Natural killer cell (primary cell): ENCODE measurements at places on chromosomes 5 and 9.
A peak's percentile ranks its signal among the peaks of the same experiment; 100 is the strongest.

GRCh38 chr5:124040799-124041198 is 528.8 kb downstream of the CSNK1G3 start:
- H3K27ac ChIP-seq, result no peak overlapping the region
- no peak for DNase-seq
- no peaks in the 10 kb centered on the region for H3K4me1 ChIP-seq
- no peaks in the 10 kb centered on the region for H3K27me3 ChIP-seq
- no peak overlapping the region for H3K4me3 ChIP-seq

GRCh38 chr5:137566780-137567179 is 67.7 kb upstream of the SPOCK1 start:
- no peaks in the 10 kb centered on the region for H3K27me3 ChIP-seq
- H3K4me3 ChIP-seq, result no peak overlapping the region
- H3K36me3 ChIP-seq, result no peaks in the 10 kb centered on the region

- no peaks in the 10 kb centered on the region for H3K27me3 ChIP-seq
- no peak for DNase-seq
- H3K4me1 ChIP-seq, result no peaks in the 10 kb centered on the region
- H3K36me3 ChIP-seq, result peaks cover 59% of the 10 kb centered on the region
- no peak overlapping the region for H3K27ac ChIP-seq
These were observed 138.7 kb downstream of the RAPGEF6 start for GRCh38 chr5:131496400-131496713.

DNA sequence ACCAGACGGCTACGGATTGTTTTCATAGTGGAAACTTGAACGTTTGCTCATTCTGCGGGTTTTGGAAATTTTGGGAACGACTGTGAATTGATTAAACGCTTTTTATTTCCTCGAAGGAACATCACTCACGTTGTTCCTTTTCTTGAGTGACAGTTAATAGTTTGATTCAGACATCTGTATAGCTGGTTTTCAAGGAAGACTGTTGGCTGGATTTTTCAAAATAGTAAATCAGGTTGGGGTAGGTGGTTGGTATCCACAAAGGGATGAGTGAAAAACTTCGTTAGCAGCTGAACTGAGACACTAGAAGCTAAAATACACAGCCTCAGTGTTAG is 1.1 kb downstream of the TGFBR1 start:
- H3K27ac ChIP-seq, result peak overlapping the region; percentile 77
- peaks cover 5% of the 10 kb centered on the region for H3K36me3 ChIP-seq
- no peaks in the 10 kb centered on the region for H3K27me3 ChIP-seq
- peaks cover 27% of the 10 kb centered on the region for H3K4me1 ChIP-seq

DNA sequence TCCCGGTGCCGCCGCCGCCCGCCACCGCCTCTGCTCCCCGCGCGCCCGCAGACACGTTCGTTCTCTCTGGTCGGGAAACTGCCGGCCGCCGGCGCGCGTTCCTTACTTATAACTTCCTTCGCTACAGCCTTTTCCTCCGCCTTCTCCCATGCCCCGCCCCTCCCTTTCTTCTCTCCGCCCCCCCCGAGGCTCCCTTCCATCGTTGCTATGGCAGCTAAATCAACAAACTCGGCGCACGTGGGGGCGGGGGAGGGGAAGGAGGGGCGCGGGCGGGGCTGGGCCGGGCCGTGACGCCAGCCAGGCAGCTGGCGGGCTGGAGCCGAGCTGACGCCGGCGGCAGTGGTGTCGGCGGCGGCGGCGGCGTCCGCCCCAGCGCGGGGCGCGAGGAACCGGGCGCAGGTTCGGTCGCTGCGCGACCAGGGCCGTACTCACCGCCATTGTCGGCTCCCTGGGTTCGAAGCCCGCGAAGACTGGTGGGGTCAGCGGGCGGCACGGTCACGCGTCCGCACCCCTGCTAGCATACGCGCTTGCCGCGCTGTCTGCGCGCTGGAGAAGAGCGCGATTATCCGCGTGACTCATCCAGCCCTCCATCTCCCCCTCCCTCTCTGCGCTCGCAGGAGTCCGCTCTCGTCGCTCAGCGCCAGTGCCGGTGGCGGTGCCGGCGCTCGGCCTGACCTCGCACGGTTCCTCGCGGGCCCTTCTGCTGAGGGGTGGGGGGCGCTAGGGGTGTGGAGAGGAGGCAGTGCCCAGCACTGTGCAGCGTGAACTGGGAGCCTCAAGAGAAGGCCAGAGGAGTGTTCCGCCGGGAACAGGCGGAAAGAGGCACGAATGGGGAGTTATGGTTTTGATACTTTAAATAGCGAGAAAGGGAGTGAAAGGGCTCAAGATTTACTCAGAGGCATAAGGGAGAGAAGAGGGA is at the start of gene KLF4:
Gene KLF4 (minus strand): TSS at position 83 of the 919 bp plus-strand sequence. CDS start 597 bp downstream, outside the sequence.
- peak; percentile 63 for DNase-seq
- peaks cover 33% of the 10 kb centered on the region for H3K4me1 ChIP-seq

DNA sequence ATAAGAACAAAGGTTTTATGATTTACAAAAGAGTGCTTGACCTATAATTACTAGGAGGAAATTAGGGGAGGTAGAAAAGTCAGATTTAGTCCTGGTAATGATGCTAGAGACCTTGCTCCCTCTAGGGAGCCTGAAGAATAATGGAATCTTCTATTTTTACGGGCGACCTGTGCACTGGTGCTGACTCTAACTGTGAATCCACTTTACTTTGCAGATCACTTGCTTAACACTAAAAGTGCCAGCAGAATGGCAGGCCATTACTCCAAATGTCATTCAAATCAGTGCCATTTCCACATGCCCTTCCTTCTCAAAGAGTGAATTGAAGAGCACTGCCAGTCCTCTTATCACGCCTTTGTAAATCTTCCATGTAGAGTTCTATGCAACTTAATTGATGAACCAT is 359.4 kb upstream of the ARRDC3 start:
- H3K4me3 ChIP-seq, result no peak overlapping the region
- H3K27me3 ChIP-seq, result no peaks in the 10 kb centered on the region
- no peak for DNase-seq
- H3K4me1 ChIP-seq, result no peaks in the 10 kb centered on the region
- H3K36me3 ChIP-seq, result no peaks in the 10 kb centered on the region
- no peak overlapping the region for H3K27ac ChIP-seq

DNA sequence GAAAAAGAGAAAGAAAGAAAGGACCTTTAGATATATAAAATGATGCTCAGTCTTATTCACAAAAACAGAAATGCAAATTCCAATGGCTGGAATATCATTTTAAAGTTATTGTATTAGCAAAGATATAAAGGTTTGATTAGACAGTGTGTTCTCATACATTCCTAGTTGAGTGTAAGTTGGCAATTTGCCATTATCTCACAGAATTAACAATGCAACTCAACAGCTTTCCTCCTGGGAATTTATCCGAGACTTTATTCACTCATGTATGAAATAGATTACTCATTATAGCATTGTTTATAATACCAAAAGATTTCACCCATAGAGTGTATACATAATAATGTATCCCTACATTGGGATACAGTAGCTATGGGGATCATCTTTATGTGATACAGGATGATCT is 27.1 kb upstream of the MLLT3 start:
- no peak for DNase-seq
- no peaks in the 10 kb centered on the region for H3K36me3 ChIP-seq
- H3K4me3 ChIP-seq, result no peak overlapping the region
- no peaks in the 10 kb centered on the region for H3K4me1 ChIP-seq
- no peak overlapping the region for H3K27ac ChIP-seq

DNA sequence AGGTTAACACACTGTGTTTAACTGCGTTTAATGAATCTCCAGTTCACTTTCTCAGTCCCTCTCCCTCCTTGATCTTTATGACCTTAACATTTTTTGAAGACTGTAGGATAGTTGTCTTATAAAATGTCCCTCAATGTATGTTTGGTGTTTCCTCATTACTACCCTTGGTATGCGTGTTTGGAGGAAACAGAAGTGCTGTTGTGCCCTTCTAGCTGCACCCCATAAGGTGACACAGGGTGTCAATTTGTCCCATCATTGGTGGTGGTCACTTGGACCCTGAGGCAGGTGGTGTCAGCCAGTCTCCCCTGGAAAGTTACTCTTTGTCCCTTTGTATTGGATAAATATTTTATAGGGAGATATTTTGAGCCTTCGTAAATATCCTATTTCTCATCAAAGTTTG is 52.3 kb downstream of the RAD23B start:
- H3K27me3 ChIP-seq, result no peaks in the 10 kb centered on the region
- peaks cover 36% of the 10 kb centered on the region for H3K36me3 ChIP-seq
- no peaks in the 10 kb centered on the region for H3K4me1 ChIP-seq
- DNase-seq, result no peak
- H3K27ac ChIP-seq, result no peak overlapping the region
- H3K4me3 ChIP-seq, result no peak overlapping the region

GRCh38 chr9:19030899-19031298 is 2.1 kb downstream of the SAXO1 start:
- no peaks in the 10 kb centered on the region for H3K4me1 ChIP-seq
- no peak overlapping the region for H3K4me3 ChIP-seq
- no peaks in the 10 kb centered on the region for H3K27me3 ChIP-seq
- H3K36me3 ChIP-seq, result no peaks in the 10 kb centered on the region
- no peak for DNase-seq

DNA sequence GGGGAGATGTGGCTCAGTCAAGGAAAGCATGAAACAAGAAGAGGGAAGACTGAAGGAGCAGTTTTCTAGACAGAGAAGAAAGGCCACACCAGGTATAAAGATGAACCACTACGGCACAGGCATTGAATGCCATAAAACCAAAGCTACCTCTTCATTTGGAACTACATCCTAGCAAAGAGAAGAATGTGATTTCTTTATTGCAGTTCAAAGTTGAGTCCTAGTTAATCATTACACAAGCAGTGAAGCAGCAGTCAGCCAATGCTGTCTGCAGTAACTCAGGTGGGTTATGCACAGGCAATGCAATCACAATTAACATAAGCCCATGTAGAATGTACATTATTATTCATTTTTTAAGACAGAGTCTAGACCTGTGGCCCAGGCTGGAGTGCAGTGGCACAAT is 21.7 kb upstream of the PCAT7 start:
- no peak overlapping the region for H3K4me3 ChIP-seq
- H3K27me3 ChIP-seq, result no peaks in the 10 kb centered on the region
- H3K36me3 ChIP-seq, result no peaks in the 10 kb centered on the region
- H3K27ac ChIP-seq, result no peak overlapping the region

DNA sequence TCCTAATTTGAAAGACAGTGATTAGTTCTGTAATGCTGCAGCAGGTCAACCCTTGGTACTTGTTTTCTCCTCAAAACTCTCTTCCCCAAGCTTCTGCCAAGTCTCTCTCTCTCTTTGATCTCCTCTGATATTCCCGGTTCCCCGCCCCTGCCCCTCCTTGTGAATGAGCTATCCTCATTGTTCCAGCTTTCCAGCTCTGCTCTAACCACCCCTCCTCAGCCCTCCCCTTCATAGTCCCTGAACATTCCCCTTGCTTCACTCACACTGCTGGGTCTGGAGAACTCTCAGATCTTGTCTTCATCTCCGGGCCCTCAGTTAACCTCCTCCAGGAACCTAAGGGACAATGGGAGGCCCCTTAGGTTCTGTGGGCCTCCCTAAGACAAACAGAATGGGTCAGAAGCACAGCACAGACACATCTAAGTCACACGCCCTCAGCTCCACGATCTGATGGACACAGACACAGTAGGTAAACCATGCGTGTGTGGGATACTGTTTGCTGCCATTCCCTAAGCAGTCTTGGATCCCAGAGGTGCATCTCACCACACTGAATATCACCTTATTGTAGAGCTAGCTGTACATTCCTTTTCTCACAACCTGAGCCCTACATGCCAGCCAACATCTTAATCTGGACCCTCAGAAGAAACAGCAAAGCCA is 17.4 kb upstream of the LARP1 start:
- no peak overlapping the region for H3K4me3 ChIP-seq
- DNase-seq, result no peak
- H3K36me3 ChIP-seq, result no peaks in the 10 kb centered on the region

GRCh38 chr5:80122579-80122978 is 87.4 kb downstream of the THBS4 start:
- DNase-seq, result no peak
- H3K4me3 ChIP-seq, result no peak overlapping the region
- H3K27ac ChIP-seq, result no peak overlapping the region
- peaks cover 7% of the 10 kb centered on the region for H3K4me1 ChIP-seq
- H3K36me3 ChIP-seq, result no peaks in the 10 kb centered on the region

DNA sequence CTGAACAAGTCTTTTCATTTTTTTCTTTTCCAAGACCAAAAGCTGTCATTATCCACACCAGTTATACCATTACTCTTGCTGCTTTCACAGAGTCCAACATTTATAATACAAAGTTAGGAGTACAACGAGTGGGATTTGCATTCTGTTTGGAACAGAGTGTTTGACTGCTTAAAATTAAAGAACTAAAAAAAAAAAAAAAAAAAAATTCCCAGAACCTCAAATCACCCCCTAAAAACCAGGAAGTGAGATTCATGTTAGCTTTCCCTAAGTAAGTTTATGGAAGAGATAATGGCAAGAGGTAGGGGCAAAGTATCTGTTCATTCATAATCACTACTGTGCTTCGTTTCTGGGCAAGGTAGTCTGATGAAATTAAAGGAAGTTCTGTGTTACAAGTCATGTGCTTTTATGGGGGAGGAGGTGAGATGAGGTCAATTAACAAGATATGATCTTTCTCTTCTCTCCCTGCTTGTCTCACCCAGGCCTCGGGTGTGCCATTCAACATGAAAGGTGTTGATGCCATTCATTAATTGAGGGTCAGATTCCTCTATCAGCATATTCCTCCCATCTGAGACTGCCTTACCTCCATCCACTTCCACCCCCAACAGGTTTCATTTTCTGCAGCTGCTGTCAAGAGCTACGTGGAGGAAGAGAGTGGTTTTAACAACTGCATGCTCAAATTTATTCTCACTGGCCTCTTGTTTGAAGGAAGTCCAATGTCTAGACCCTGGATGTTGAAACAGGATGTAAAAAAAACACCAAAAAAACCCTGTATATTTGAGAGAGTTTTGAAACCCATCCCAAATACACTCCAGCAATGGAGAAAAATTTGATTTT is 58.1 kb downstream of the MARCHF3 start:
- peak overlapping the region; percentile 85 for H3K27ac ChIP-seq
- peak; percentile 68 for DNase-seq
- no peaks in the 10 kb centered on the region for H3K36me3 ChIP-seq
- H3K4me1 ChIP-seq, result peaks cover 10% of the 10 kb centered on the region
- H3K4me3 ChIP-seq, result peak overlapping the region; percentile 9
- no peaks in the 10 kb centered on the region for H3K27me3 ChIP-seq

GRCh38 chr9:115202960-115203751 is 85.2 kb upstream of the TNC start:
- no peak overlapping the region for H3K4me3 ChIP-seq
- H3K4me1 ChIP-seq, result no peaks in the 10 kb centered on the region
- H3K27ac ChIP-seq, result no peak overlapping the region
- no peak for DNase-seq
- H3K27me3 ChIP-seq, result peaks cover 2% of the 10 kb centered on the region

- no peak overlapping the region for H3K27ac ChIP-seq
- no peak overlapping the region for H3K4me3 ChIP-seq
- H3K27me3 ChIP-seq, result no peaks in the 10 kb centered on the region
- no peaks in the 10 kb centered on the region for H3K36me3 ChIP-seq
- no peak for DNase-seq
- no peaks in the 10 kb centered on the region for H3K4me1 ChIP-seq
These were observed 412 bp downstream of the IZUMO3 start for GRCh38 chr9:24545285-24545684.

GRCh38 chr5:55031492-55031891 is 7.4 kb downstream of the GZMK start:
- H3K4me1 ChIP-seq, result peaks cover 19% of the 10 kb centered on the region
- peaks cover 19% of the 10 kb centered on the region for H3K36me3 ChIP-seq
- DNase-seq, result no peak
- H3K27me3 ChIP-seq, result no peaks in the 10 kb centered on the region
- H3K4me3 ChIP-seq, result no peak overlapping the region
